ENCODE measurements at places on chromosomes 16 and 17. TPM values are rescaled to one million over a fixed set of nuclear protein-coding genes. Genes with fewer than 3 reads are reported as not detected.

CACNG1 gene
- not detected for total RNA-seq

DNA sequence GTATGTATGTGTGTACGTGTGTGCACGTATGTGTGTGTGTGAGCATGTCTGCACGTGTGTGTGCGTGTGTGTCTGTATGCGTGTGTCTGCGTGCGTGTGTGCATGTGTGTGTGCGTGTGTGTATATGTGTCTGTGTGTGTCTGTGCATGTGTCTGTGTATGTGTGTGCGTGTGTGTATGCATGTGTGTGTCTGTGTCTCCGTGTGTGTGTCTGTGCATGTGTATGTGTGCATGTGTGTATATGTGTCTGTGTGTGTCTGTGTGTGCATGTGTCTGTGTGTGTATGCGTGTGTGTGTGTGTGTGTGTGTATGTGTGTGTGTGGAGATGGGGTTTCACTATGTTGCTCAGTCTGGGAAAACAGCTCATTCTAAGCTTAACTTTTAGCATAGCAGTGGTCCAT, 43.9 kb downstream of the ATP2C2 start:
- H3K4me1 ChIP-seq: no peaks in the 10 kb centered on the region
- H3K4me3 ChIP-seq: no peak overlapping the region
- DNase-seq: no peak
- peaks cover 31% of the 10 kb centered on the region for H3K27me3 ChIP-seq

DNA sequence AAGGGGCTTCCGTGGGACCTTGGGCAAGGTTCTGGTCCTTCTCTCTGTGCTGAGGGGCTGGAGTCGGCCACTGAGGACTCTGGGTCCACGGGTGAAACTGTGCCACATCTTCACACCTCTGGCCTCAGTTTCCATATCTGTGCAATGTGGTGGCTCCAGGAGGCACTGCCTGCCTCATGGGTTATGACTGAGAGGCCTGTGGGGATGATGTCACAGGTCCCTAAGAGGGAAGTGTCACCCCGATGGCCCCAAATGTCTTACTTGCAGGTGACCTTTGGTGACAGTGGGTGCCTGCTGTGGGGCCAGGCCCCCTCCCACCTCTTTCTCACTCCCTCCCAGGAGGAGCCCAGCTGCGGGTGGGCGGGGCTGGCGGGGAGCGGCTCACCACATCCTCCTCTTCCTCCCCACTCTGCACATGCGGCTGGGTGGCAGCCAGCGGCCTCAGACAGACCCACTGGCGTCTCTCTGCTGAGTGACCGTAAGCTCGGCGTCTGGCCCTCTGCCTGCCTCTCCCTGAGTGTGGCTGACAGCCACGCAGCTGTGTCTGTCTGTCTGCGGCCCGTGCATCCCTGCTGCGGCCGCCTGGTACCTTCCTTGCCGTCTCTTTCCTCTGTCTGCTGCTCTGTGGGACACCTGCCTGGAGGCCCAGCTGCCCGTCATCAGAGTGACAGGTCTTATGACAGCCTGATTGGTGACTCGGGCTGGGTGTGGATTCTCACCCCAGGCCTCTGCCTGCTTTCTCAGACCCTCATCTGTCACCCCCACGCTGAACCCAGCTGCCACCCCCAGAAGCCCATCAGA, at the start of gene IL21R:
TSS of gene IL21R (plus strand) at position 407 of the 801 bp plus-strand sequence. CDS start 27,898 bp downstream, outside the sequence.
- no peak within 1 kb of the TSS for H3K4me3 ChIP-seq
- H3K36me3 ChIP-seq: no peaks in the 10 kb centered on the region
- H3K27ac ChIP-seq: peak within 1 kb of the TSS; percentile 22
- H3K27me3 ChIP-seq: no peaks in the 10 kb centered on the region

DNA sequence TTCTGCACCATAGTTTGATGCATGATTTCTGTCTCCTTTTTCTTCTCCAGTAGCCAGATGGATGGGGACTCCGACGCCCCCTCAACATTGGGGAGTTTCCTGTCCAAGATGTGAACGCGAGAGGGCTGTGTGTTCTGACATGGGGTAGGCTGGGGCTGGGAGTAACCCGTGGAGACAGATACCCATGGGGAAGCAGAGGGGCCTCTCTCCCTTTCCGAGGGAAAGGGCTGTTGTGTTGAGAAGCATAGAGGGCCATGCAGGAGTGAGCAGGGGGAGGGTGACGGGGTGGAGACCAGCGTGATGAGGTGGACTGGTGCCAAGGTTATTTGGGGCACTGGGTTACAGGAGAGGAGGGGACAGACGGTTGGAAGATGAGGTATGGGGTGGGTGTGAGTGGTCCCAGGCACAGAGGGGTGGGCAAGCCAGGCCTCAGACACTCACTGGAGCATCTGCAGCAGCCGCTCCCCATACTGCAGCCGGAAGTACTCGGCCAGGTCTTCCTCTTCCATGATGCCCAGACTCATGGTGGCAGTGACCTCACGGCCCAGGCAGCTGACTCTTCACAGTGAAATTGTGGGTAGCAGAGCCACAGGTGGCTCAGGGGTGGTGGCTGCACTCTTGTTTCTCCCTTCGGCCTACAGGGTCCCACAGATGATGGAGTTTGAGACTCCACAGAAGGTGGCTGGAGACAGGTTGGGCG, 400 bp downstream of the CCDC42 start:
- no peak overlapping the region for H3K4me3 ChIP-seq
- H3K27ac ChIP-seq: no peak overlapping the region
- H3K36me3 ChIP-seq: no peaks in the 10 kb centered on the region
- peaks cover 5% of the 10 kb centered on the region for H3K4me1 ChIP-seq
- no peaks in the 10 kb centered on the region for H3K27me3 ChIP-seq

Data from astrocyte (in vitro differentiated cells and primary cell).